Neuronal stem cell (in vitro differentiated cells): ENCODE measurements at places on chromosomes 1 and 21.

DNA sequence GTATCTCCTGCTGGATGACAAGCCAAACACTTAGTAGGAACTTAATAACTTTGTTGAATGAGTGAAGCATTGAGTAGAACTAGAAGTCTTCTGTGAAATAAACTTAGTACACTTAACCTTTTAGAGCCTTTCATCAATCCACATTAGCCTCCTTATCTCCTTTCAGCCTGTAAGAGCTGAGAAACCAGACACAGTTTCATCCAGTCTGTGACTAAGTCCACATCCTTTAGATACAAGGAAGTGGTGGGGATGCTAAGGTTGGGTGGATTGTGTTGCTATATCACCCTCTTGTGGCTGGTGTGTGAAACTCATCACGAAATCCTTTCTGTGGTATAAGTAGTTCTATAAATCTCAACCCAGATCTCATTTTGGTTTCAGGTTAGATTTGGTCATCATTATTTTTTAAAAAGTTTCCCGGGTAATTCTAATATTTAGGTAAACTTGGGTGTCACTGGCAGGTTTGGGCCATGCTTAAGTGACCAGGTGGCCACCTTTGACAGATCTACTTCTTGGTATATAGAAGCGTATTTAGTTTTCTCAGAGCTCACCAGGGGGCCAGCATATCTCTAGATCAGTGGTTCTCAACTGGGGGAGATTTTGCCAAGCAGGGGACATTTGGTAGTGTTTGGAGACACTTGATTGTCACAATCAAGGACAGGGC, 27.8 kb upstream of the CD84 start:
- no peak overlapping the region for H3K27ac ChIP-seq
- no peaks in the 10 kb centered on the region for H3K27me3 ChIP-seq
- H3K4me1 ChIP-seq: no peaks in the 10 kb centered on the region
- no peaks in the 10 kb centered on the region for H3K36me3 ChIP-seq

DNA sequence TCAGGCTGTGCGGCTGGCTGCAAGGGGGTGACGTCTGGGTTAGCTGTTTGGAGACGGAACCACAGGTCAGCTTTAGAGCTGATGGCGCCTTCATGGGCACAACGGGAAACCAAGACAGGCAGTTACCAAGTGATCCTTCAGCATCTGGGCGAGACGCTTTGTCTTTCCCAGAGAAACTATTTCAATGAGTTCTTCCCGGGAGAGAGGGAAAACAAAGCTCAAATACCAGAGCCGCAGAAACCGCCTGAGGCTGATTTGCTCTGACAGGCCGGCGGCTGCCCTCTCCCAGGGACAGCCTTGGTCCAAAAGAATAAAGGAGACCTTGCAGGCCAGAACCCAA, 76.5 kb downstream of the CD58 start:
- peaks cover 8% of the 10 kb centered on the region for H3K4me1 ChIP-seq
- H3K27ac ChIP-seq: peak overlapping the region; percentile 6
- H3K36me3 ChIP-seq: no peaks in the 10 kb centered on the region
- H3K4me3 ChIP-seq: no peak overlapping the region

DNA sequence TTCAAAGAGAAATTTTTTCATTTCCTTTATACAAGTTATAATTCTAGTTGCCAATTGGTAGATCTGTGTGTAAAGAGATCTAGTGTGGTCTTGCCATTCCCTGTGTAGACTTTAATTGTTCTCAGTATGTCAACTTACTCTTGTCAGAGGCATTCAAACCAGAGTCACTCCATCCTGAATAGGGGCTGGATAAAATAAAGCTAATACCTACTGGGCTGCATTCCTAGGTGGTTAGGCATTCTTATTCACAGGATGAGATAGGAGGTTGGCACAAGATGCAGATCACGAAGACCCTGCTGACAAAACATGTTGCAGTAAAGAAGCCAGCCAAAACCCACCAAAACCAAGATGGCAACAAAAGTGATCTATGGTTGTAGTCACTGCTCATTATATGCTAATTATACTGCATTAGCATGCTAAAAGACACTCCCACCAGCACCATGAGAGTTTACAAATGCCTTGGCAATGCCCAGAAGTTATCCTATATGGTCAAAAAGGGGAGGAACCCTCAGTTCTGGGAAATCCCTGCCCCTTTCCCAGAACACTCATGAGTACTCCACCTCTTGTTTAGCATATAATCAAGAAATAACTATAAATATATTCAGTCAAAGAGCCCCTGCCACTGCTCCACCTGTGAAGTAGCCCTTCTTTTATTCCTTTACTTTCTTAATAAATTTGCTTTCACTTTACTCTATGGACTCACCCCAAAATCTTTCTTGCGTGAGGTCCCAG, 74.0 kb upstream of the ADAMTS5 start:
- H3K27ac ChIP-seq: no peak overlapping the region
- no peak overlapping the region for H3K4me3 ChIP-seq
- no peaks in the 10 kb centered on the region for H3K36me3 ChIP-seq
- DNase-seq: no peak

DNA sequence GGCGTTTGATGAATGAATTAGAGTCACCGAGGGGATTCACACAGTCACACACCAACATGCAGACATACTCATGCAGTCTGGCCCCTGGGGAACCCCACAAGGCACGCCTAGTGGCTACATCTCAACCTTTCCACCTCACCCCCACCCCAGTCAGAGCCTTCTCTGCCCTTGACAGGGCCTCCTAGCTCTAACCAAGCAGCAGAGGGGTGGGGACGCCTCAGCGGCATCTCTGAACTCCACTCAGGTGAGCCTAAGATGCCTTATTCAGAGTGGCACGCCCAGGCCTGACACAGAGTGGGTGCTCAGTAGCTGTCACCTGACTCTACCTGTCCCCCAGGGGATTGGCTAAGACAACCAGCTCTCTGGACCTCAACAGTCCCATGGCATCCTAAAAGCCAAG, 3.7 kb upstream of the SDC3 start:
- DNase-seq: no peak
- no peak overlapping the region for H3K4me3 ChIP-seq
- no peak overlapping the region for H3K27ac ChIP-seq
- peaks cover 20% of the 10 kb centered on the region for H3K4me1 ChIP-seq
- no peaks in the 10 kb centered on the region for H3K36me3 ChIP-seq

DNA sequence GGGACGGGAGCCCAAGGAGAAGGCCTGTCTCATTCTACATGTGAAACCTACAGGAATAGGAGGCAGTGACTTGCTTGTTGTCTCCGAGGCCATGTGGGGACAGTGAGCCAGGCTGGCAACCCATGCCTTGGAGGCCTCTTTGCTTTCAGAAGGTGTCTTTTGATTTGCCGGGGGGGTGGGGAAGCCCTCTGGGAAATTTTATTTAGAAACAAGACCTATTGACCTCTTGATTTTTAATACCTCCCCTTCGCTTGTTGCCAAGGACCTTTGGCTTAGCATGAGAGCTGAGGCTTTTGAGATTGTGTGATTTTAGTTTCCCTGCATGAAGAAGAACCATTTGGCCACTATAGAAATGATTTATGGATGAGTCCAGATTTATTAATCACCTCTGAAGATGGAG, 4.1 kb downstream of the ARMH1 start:
- no peak overlapping the region for H3K27ac ChIP-seq
- DNase-seq: no peak
- no peak overlapping the region for H3K4me3 ChIP-seq
- peaks cover 5% of the 10 kb centered on the region for H3K36me3 ChIP-seq

- no peaks in the 10 kb centered on the region for H3K4me1 ChIP-seq
- no peak overlapping the region for H3K4me3 ChIP-seq
- H3K36me3 ChIP-seq: no peaks in the 10 kb centered on the region
- DNase-seq: no peak
- no peaks in the 10 kb centered on the region for H3K27me3 ChIP-seq
- H3K27ac ChIP-seq: no peak overlapping the region
Observed at GRCh38 chr1:8307628-8308027, 10.3 kb upstream of the SLC45A1 start.

DNA sequence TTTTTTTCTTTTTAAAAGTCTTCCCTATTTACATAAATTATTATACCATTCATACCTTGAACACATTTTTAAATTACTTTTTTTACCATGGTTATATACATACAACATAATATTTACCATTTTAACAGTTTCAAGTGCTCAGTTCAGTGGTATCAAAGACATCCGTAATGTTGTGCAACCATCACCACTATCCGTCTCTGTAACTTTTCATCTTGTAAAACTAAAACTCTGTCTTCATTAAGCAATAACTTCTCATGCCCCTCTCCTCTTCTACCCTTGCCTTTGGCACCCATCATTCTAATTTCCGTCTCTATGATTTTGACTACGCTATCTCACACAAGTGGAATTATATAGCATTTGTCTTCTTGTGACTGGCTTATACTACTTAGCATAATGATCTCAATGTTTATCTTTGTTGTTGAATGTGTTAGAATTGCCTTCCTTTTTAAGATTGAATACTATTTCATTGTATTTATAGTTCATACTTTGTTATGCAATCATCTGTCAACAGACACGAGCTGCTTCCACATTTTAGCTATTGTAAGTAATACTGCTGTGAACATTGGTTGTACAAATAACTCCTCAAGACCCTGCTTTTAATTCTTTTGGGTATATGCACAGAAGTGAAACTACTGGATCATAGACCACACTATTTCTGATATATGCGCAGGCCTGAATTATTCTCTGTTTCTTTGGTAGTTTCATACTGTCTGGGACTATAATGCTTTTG, 689.5 kb upstream of the NCAM2 start:
- no peak for DNase-seq
- H3K4me3 ChIP-seq: no peak overlapping the region
- no peaks in the 10 kb centered on the region for H3K27me3 ChIP-seq
- no peak overlapping the region for H3K27ac ChIP-seq
- H3K36me3 ChIP-seq: no peaks in the 10 kb centered on the region

DNA sequence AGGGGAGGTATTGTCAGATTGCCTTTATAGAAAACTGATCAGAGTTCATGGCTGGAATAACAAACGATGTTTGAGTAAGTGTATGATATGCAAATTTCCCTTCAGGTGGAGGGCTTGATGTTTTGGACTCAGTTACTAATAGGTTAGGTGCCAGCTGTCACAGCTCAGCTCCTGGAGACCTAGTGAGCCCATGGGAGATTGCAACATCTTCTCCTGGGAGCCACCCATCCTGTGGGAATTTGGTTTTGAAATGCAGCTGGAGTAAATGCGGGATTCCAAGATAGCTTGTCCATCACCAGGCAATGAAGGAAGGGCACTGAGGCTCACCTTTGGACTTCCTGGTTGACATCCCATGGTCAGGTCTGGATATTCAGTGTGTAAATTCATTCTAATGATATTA, 211.4 kb upstream of the NRIP1 start:
- no peaks in the 10 kb centered on the region for H3K27me3 ChIP-seq
- H3K4me1 ChIP-seq: no peaks in the 10 kb centered on the region
- no peak overlapping the region for H3K27ac ChIP-seq
- no peaks in the 10 kb centered on the region for H3K36me3 ChIP-seq
- DNase-seq: no peak
- H3K4me3 ChIP-seq: no peak overlapping the region

GRCh38 chr1:175580841-175581240, 162.6 kb downstream of the TNR start:
- H3K27ac ChIP-seq: no peak overlapping the region
- no peaks in the 10 kb centered on the region for H3K4me1 ChIP-seq
- no peak overlapping the region for H3K4me3 ChIP-seq
- no peak for DNase-seq

DNA sequence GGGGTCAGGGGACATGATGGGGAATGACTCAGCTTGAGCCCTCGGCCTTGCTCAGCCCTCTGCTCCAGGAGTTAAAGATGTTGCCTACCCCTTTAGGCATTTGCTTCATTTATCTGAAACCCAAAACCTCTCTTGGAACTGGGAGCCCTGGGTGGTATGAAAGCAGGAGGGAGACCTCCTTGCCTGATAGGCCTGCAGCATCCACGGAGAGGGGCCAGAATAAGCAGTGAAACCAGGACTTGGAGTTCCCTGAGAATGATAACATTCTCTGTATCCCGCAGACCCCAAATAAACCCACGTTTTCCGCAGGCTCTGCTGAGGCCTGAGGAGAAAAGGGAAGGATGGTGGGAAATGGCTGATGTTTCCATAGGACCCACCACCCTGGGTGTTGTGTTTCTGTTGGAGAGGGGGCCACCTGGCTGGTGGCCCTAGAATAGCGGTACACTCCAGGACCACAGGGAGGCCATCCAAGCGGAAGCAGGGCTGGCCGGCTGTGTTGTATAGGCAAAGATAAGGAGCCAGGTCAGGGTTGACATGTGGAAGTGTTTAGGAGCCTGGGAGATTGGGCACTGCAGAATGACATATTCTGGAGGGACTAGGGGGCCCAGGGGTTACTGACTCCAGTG, 77.4 kb downstream of the FOXD2 start:
- no peak overlapping the region for H3K27ac ChIP-seq
- H3K4me1 ChIP-seq: no peaks in the 10 kb centered on the region
- H3K4me3 ChIP-seq: no peak overlapping the region
- no peaks in the 10 kb centered on the region for H3K27me3 ChIP-seq

DNA sequence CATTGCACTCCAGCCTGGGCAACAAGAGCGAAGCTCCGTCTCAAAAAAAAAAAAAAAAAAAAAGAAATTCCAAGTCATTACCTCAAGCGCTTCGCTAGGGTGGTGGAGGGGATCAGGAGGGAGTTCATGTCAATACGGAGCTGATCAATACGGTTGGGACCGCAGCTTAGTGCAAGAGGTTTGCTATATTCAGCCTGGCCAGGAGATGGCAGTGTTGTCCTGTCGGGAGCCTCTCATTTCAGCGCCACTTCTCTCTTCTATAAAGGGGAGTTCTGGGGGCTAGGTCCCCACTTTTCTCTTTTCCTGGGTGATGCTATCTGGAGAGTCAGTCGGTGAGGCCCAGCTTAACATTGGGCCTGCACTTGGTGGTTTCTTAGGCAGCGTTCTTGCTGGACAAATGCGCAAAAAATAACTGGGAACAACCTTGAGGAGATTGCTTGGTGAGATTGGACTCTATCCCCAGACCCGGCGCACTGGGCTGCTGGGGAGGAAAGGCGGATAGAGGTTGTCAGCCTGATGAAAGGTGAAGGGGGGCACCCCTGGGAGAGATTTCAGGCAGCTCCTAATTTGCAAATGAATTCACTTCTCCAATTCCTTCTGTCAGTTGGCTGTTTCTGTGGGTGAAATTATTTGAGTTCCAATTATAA, 40.4 kb downstream of the KIAA0040 start:
- H3K27ac ChIP-seq: no peak overlapping the region
- H3K4me3 ChIP-seq: no peak overlapping the region
- DNase-seq: peak; percentile 67
- no peaks in the 10 kb centered on the region for H3K36me3 ChIP-seq
- no peaks in the 10 kb centered on the region for H3K27me3 ChIP-seq

GRCh38 chr1:177341773-177342172, 171.0 kb downstream of the BRINP2 start:
- no peaks in the 10 kb centered on the region for H3K4me1 ChIP-seq
- no peak overlapping the region for H3K4me3 ChIP-seq
- H3K36me3 ChIP-seq: no peaks in the 10 kb centered on the region
- DNase-seq: no peak
- no peaks in the 10 kb centered on the region for H3K27me3 ChIP-seq

GRCh38 chr1:47554901-47555300, 117.1 kb downstream of the FOXD2 start:
- H3K4me3 ChIP-seq: no peak overlapping the region
- H3K27me3 ChIP-seq: no peaks in the 10 kb centered on the region
- H3K36me3 ChIP-seq: no peaks in the 10 kb centered on the region
- H3K4me1 ChIP-seq: peaks cover 4% of the 10 kb centered on the region

GRCh38 chr1:55585402-55585792, 370.2 kb upstream of the USP24 start:
- DNase-seq: no peak
- peaks cover 11% of the 10 kb centered on the region for H3K4me1 ChIP-seq
- no peaks in the 10 kb centered on the region for H3K27me3 ChIP-seq
- no peak overlapping the region for H3K4me3 ChIP-seq

GRCh38 chr1:1118011-1118875, 2.4 kb upstream of the C1orf159 start:
- no peak overlapping the region for H3K27ac ChIP-seq
- H3K4me1 ChIP-seq: peaks cover 3% of the 10 kb centered on the region
- H3K36me3 ChIP-seq: peaks cover 9% of the 10 kb centered on the region
- DNase-seq: no peak
- H3K4me3 ChIP-seq: no peak overlapping the region
